ENCODE measurements at places on chromosomes 2 and 18.

DNA sequence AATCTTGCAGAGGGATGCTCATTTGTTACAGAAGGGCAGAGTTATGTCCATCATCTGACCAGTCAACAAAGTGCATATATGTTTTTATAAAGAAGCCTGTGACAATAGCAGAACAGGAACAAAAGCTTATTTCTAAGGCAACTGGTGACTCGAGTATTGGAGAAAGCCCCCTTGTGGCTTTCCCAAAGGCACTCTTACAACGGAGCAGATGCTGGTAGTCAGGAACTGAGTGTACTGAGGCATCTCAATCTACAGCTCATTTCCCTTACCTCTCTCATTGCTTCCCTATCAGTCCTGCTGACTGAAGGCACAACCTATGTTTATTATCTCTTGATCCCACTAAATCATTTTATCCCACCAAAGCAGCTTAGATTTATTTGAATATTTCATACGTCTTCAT is 557.1 kb upstream of the CHAC2 start:
- no peak for DNase-seq

DNA sequence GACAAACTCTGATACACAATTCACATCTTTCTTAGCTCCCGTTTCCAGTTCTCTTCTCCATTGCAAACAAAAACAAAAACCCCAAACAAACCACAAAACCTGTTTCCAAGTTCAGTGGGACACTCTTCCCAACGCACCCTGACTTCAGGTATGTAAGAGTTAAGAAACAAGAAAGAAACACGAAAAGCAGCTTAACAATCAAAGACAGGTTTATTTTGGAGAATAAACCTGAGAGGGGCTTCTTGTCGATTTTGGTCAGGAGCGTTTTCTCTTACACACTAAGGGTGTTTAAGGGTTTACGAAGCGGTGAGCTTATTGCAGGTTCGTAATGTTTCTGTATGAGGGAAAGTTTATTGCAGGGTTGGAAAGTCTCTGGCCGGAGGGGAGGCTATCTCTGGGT is 905 bp upstream of the ATG16L1 start:
- no peak for DNase-seq

- DNase-seq, result peak; percentile 9
Observed at GRCh38 chr2:142306131-142306530, 175.3 kb upstream of the LRP1B start.

DNA sequence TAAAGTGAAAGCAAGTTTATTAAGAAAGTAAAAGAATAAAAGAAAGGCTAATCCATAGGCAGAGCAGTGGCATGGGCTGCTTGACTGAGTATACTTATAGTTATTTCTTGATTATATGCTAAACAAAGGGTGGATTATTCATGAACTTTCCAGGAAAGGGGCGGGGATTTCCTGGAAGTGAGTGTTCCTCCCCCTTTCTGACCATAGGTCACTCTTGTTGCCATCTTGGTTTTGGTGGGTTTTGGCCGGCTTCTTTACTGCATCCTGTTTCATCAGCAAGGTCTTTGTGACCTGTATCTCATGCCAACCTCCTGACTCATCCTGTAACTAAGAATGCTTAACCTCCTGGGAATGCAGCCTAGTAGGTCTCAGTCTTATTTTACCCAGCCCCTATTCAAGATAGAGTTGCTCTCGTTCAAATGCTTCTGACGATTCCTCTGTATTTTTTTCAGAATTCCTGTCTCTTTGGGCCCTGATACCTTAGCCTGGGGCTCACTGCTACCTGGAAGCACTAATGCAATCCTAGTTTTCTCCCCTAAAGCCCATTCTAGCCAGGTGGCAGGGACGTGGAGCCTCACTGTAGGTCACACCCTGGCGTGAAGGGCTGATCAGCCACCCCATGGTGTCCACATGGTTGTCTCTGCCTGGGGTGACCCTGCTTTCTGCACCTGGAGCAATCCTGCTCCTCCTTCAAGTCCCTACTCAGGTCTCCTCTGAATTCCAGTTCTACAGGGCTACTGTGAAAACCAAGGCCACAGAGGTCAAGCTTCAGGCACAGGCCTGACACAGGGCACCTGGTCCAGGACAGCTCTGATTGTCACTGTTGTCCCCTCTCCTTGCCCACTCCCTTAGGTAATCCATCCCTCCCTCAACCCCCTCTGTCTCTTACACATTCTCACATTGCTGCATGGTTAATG is 6.0 kb upstream of the SLC35F6 start:
- DNase-seq, result peak; percentile 88

DNA sequence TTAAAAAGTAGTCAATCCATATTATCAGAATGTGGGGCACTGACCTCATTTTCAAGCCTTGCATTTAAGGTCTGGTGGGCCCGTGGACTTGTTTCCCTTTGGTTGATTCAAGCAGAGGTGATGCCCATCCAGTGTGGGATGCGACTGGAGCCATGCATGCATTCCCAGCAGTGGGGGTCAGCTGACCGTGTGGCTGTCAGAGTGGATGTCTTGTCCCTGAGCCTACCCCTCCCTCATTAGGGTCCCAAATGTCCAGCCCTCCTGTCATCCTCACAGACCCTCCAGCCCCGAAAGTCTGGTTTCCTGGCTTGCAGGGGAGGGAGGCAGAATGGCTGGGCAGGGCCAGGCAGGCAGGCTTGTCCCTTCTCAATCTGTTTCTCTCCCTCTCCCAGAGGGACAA is 67.3 kb upstream of the SH3RF3 start:
- DNase-seq, result no peak

GRCh38 chr2:226536410-226536809 is 263.2 kb downstream of the IRS1 start:
- DNase-seq, result no peak

DNA sequence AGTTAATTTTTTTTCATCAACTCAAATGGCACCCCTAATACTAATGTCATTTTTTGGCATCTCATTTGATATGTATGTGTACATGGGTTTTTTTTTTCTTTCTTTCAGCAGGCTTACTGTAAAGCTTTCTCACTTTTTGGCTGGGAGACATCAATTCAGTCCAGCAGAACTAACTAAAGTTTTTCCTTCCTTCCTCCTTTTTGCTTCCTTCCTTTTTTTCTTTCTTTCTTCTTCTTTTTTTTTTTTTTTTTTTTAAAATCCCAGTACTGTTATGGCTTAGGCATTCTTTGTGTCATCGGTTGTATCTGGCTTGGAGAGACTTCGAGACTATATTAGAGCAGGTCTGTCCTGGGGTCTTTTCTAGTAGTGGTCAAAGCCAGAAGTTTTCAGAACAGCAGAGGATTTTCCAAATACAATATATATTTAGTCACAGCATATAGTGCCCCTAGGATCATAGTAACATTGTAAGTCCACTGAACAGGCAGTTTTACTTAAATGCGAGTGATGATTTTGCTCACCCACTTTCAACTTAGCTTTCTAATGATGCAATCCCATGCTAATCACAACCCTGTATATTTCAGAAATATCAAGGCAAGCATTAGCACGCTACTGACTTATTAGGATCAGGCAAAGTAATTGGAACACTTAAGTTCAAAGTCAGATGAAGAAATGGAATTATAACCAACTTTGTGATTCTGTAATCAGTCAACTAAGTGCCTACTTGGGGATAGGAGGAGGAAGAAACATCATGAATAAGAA is 4.0 kb downstream of the KLHL29 start:
- DNase-seq, result no peak

Measured in amniotic stem cell (primary cell).